ENCODE measurements at places on chromosomes 11 and 22.

- H3K4me3 ChIP-seq, result no peak overlapping the region
- no peaks in the 10 kb centered on the region for H3K27me3 ChIP-seq
- no peaks in the 10 kb centered on the region for H3K36me3 ChIP-seq
- no peak for DNase-seq
- no peak overlapping the region for H3K27ac ChIP-seq
- no peaks in the 10 kb centered on the region for H3K4me1 ChIP-seq
Observed at GRCh38 chr22:25828422-25828821, 86.4 kb downstream of the MYO18B start.

- no peak overlapping the region for H3K4me3 ChIP-seq
- H3K27me3 ChIP-seq, result peaks cover 3% of the 10 kb centered on the region
- peak; percentile 66 for DNase-seq
- peaks cover 25% of the 10 kb centered on the region for H3K4me1 ChIP-seq
- peaks cover 31% of the 10 kb centered on the region for H3K36me3 ChIP-seq
- H3K27ac ChIP-seq, result peak overlapping the region; percentile 84
Observed at GRCh38 chr11:130340671-130341319, 26.1 kb upstream of the ZBTB44 start.

- H3K36me3 ChIP-seq, result no peaks in the 10 kb centered on the region
- no peak overlapping the region for H3K4me3 ChIP-seq
- no peak for DNase-seq
Observed at GRCh38 chr22:17250380-17251082, 31.3 kb upstream of the ADA2 start.

DNA sequence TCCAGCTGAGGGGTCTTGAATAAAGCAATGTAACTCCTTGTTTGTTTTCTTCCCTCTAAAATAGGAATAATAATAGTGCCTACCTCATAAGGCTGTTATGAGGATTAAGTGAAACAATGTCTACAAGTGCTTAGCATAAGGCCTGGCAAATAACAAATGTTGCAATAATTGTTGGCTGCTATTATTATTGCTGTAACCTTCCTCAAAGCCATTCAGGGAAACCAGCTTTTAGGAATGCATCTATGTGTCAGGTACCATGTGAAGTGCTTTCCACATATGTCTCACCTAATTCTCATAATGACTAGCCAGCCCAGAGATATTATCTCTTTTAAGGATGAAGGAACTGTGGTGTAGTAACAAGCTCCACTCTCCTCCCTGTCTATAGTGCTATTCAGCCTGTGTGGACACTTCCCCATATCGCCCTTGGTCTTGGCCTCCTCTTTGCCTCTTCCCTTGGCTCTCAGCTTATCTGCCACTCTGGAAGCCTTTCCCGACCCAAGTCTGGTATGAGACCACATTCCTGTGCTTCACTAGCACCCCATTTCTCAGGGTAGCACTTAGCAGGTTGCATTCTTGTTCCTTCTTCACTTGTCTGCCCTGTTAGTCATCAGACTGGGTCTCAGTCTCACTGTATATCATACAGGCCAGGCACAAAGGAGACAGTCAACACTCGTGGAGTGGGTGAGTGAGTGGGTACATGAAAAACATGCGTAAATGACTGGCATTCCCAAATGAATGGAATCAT is 23.8 kb downstream of the CSNK2A3 start:
- H3K27ac ChIP-seq, result no peak overlapping the region
- no peak overlapping the region for H3K4me3 ChIP-seq
- DNase-seq, result no peak
- H3K36me3 ChIP-seq, result no peaks in the 10 kb centered on the region

GRCh38 chr11:2196970-2197770 is 25.6 kb upstream of the TH start:
- peaks cover 12% of the 10 kb centered on the region for H3K27me3 ChIP-seq
- peak; percentile 86 for DNase-seq
- H3K4me3 ChIP-seq, result no peak overlapping the region
- no peak overlapping the region for H3K27ac ChIP-seq
- peaks cover 5% of the 10 kb centered on the region for H3K4me1 ChIP-seq

- no peak overlapping the region for H3K27ac ChIP-seq
- H3K4me1 ChIP-seq, result peaks cover 6% of the 10 kb centered on the region
- H3K27me3 ChIP-seq, result peaks cover 14% of the 10 kb centered on the region
- DNase-seq, result no peak
- no peaks in the 10 kb centered on the region for H3K36me3 ChIP-seq
Observed at GRCh38 chr22:18057568-18058209, 20.1 kb upstream of the PEX26 start.

- H3K27ac ChIP-seq, result no peak overlapping the region
- H3K36me3 ChIP-seq, result no peaks in the 10 kb centered on the region
- H3K27me3 ChIP-seq, result peaks cover 24% of the 10 kb centered on the region
- H3K4me1 ChIP-seq, result peaks cover 5% of the 10 kb centered on the region
Observed at GRCh38 chr22:22810018-22810427, 77.6 kb upstream of the IGLL5 start.

DNA sequence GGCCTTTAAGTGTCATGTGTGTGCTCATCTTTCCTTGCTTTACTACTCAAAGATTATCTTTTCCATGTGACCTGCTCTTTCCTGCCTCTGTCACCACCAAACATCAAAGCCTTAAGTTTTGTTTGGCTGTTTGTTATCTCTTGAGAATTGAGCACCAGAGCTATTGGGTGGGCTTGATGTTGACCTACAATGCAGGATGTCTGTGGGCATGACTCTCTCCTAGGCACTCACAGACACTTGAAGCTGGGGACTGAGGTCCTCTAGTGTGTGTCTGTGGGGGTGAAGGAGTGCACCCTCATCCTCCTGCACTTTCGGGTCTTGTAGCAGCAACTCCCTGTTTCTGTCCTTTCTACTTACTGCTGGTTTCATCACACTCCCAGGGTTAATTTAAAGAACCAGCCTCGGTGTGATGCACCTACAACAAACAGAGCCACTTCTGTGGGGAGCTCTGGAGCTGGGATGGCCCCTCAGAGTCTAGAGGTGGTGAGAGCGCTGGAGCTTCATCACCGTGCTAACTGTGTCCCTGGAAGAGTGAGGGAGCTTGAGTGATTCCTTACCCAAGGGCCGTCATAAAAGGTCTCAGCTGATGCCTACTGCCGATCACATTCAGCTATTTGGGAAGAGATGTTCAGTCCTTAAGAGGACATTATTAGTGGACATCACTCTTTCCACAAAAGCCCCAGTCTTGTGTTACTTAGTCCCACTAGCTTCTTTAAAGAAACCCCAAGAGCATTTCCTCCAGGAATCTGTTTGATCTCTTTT is 56.3 kb downstream of the LRRC74B start:
- H3K27me3 ChIP-seq, result peaks cover 23% of the 10 kb centered on the region
- no peak overlapping the region for H3K4me3 ChIP-seq
- H3K27ac ChIP-seq, result no peak overlapping the region
- peaks cover 12% of the 10 kb centered on the region for H3K4me1 ChIP-seq
- DNase-seq, result no peak

- peaks cover 4% of the 10 kb centered on the region for H3K27me3 ChIP-seq
- H3K4me1 ChIP-seq, result peaks cover 2% of the 10 kb centered on the region
- no peaks in the 10 kb centered on the region for H3K36me3 ChIP-seq
- no peak overlapping the region for H3K4me3 ChIP-seq
- DNase-seq, result no peak
Observed at GRCh38 chr11:1052133-1053011, 15.9 kb upstream of the MUC6 start.

DNA sequence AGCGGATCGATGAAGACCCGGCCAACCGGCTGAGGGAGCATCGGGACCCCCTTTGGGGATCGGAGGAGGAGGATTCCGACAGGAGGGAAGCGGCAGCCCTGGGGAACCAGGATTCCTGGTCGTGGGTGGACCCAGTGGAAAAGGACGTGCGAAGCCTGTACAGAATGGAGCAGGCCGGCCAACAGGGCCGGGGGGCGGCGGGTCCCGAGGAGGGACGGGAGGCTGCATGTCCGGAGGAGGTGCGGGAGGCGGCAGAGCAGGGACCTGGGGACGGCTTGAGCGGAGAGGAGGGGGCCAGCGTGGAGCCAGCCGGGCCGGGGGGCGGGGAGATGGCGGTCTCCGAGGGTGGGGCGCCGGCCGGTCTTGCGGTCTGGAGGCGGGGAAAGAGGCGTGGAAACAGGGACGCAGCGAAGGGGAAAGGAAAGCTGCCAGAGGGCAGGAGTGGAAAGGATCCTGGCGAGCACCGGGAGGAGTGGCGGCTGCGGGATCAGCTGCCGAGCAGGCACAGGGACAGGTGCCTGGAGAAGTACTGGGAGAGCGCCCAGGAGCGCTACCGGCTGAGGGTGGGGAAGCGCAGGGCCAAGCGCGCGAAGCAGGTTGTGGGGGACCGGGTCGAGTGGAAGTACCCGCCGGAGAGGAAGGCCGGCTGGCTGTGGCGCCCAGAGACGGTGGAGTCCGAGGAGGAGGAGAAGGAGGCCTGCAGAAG is at the start of gene ANO5:
Gene ANO5 (plus strand): TSS at position 444 of the 706 bp plus-strand sequence. CDS start 408 bp downstream, outside the sequence.
- H3K27ac ChIP-seq, result no peak within 1 kb of the TSS
- H3K27me3 ChIP-seq, result peaks cover 27% of the 10 kb centered on the region
- no peaks in the 10 kb centered on the region for H3K36me3 ChIP-seq
- no peak within 1 kb of the TSS for H3K4me3 ChIP-seq
- DNase-seq, result no peak
- peaks cover 3% of the 10 kb centered on the region for H3K4me1 ChIP-seq

DNA sequence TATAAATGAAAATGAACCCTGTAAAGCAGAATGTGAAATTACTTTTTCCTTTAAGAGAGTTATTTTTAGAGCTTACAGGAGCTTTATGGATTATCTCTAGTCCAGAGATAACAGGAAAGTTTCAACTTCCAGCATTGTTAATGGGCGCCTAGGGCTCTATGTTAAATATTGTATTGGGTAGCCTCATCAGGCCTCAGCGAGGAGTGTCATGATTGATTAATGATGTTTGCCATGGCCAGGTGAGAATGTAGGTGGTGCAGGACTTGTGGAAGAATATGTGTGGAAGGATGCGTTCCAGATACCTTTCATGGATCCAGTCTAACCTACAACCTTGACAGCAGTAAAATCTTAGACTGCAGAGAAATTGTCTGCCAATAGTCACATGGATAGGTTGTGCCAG is 50.6 kb downstream of the ME3 start:
- no peak overlapping the region for H3K27ac ChIP-seq
- H3K4me3 ChIP-seq, result no peak overlapping the region
- H3K27me3 ChIP-seq, result peaks cover 8% of the 10 kb centered on the region
- no peak for DNase-seq
- H3K36me3 ChIP-seq, result no peaks in the 10 kb centered on the region

GRCh38 chr11:57432149-57432561 is 5.2 kb upstream of the SLC43A3 start:
- H3K36me3 ChIP-seq, result no peaks in the 10 kb centered on the region
- peaks cover 10% of the 10 kb centered on the region for H3K4me1 ChIP-seq
- no peak overlapping the region for H3K4me3 ChIP-seq

DNA sequence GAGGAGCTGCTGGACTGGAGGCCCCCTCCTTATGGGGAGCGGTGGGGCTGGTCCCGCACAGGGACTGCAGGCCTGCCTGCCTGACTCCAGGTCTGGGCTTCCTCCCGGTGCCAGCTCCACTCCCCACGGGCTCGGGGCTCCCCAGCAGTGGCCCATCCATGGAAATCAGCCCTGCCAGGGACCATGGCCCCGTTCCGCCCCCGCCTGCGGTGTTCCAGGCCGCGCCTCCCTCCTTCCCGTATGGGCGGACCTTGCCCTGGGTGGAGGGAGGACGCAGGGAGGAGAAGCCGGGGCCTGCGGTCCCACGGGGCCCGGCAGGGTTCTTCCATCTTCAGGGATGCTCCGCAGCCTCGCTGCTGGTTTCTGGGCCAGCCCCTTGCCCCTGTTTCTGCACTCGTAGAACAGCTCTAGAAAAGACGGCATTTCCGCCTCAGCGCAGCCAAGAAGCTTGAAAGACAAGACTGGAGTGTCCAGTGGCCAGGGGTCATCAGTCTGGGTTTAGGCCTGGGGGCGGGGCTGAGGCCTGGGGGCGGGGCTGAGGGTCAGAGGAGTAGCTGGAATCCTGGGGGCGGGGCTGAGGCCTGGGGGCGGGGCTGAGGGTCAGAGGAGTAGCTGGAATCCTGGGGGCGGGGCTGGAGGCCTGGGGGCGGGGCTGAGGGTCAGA is 1330.6 kb downstream of the BRD1 start:
- no peak overlapping the region for H3K4me3 ChIP-seq
- no peaks in the 10 kb centered on the region for H3K4me1 ChIP-seq
- H3K27me3 ChIP-seq, result peaks cover 10% of the 10 kb centered on the region
- no peaks in the 10 kb centered on the region for H3K36me3 ChIP-seq

GRCh38 chr11:33303541-33303940 is 46.4 kb downstream of the HIPK3 start:
- peaks cover 16% of the 10 kb centered on the region for H3K36me3 ChIP-seq
- no peaks in the 10 kb centered on the region for H3K27me3 ChIP-seq
- H3K27ac ChIP-seq, result no peak overlapping the region
- DNase-seq, result no peak

DNA sequence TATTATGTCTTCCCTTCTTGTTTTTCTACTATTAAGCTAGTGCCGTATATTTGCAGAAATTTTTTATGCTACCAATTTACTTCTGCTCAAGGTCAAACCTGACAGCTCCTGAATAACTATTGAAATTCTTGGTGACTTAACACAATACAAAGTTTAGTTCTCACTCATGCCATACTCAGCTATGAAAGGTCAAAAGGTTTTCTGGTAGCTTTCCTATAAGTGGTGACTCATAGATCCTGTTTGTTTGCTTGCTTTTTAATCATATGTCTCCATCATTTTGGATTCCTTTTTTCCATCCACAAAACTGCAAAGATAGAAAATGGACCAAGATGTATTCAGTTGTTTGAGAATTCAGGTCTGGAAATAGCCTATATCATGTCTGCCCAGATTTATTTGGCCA is 855.8 kb upstream of the LRRC4C start:
- no peaks in the 10 kb centered on the region for H3K4me1 ChIP-seq
- no peak overlapping the region for H3K27ac ChIP-seq
- no peaks in the 10 kb centered on the region for H3K36me3 ChIP-seq
- no peak for DNase-seq

DNA sequence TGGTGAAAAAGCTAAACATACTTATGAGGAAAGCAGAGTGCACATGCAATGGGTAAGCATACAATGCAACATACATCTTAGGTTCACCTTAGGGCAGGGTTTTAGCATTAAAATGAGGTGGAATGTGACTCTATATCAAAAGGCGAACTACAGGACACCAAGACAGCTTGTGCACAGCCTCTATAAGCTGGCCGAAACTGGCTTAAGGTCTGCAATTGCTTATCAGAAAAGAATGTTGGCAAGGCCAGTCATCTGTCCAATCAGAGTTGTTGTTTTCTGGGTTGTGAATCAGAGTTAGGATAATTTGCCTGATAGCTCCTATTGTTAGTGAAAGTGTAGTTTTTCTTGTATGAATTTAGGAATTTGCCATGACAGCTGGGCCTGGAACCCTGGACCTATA is 76.5 kb downstream of the LRRC4C start:
- no peak for DNase-seq
- no peaks in the 10 kb centered on the region for H3K36me3 ChIP-seq
- no peaks in the 10 kb centered on the region for H3K4me1 ChIP-seq
- H3K4me3 ChIP-seq, result no peak overlapping the region
- H3K27ac ChIP-seq, result no peak overlapping the region

- no peak overlapping the region for H3K4me3 ChIP-seq
- no peaks in the 10 kb centered on the region for H3K4me1 ChIP-seq
- H3K36me3 ChIP-seq, result no peaks in the 10 kb centered on the region
- H3K27me3 ChIP-seq, result peaks cover 40% of the 10 kb centered on the region
- no peak overlapping the region for H3K27ac ChIP-seq
Observed at GRCh38 chr11:124817036-124817435, 16.8 kb upstream of the MSANTD2 start.

All from activated CD8-positive, alpha-beta T cell treated with anti-CD3 and anti-CD28 coated beads, Interleukin-2, amount 10 ng/mL, durations not matched to agents 7 days and 5 days (primary cell).